Gastroesophageal sphincter (tissue), 4 donors: ENCODE measurements at places on chromosomes 16 and 17. TPM values are rescaled to one million over a fixed set of nuclear protein-coding genes. Genes with fewer than 3 reads are reported as not detected.

GRCh38 chr17:45734598-45734997 lies 49.5 kb upstream of the CRHR1 start:
- no peak for ATAC-seq

The UMOD gene
- total RNA-seq = not detected

The FBXL19 gene
- total RNA-seq = 23.5 TPM

- no peak for ATAC-seq
Observed at GRCh38 chr16:17926866-17927399, 409.6 kb downstream of the NPIPA8 start.

- ATAC-seq = peak; percentile 84
Observed at GRCh38 chr16:53775821-53776431, 72.0 kb downstream of the FTO start.

DNA sequence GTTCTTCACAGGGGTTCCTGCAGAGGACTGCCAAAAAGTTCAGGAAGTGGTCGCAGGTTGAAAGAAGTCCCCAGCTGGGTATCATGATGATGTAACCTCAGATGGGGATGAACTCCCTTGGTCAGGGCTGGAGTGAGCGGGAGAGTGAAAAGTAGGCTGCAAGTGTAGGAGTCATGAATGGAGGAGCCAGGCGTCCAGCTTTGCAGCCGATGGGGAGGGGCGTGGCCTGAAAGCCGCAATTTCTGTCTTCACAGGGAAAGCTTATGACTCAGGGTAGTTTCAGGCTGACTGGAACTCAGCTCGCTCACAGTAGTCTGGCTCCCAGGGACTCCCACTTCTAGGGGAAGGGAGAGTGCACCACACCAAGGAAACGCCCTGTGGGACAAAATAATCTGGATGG lies 70.0 kb upstream of the HS3ST3A1 start:
- no peak for ATAC-seq

The C16orf96 gene
- total RNA-seq = 0.40 TPM

The SEPTIN1 gene
- 0.96 TPM for total RNA-seq

The GOSR2 gene
- total RNA-seq = 47.3 TPM

DNA sequence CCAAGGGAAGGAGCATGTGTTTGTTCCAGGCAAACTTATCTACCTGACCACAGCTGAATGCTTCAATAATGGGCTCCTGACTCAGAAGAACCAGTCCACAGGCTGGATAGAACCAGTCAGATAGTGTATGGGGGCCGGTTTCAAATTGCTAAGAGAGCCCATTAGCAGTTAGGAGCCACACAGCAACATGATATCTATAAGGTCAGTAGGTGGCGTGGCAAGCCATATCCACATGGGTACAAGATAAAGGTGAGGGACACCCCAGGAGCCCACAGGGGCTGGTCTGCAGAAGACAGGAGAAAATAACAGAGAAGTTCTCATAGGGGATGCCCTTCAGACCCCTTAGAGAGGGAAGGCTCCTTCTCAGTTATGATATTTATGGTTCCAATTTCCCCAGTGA lies 31.6 kb upstream of the CDRT15 start:
- ATAC-seq = no peak

DNA sequence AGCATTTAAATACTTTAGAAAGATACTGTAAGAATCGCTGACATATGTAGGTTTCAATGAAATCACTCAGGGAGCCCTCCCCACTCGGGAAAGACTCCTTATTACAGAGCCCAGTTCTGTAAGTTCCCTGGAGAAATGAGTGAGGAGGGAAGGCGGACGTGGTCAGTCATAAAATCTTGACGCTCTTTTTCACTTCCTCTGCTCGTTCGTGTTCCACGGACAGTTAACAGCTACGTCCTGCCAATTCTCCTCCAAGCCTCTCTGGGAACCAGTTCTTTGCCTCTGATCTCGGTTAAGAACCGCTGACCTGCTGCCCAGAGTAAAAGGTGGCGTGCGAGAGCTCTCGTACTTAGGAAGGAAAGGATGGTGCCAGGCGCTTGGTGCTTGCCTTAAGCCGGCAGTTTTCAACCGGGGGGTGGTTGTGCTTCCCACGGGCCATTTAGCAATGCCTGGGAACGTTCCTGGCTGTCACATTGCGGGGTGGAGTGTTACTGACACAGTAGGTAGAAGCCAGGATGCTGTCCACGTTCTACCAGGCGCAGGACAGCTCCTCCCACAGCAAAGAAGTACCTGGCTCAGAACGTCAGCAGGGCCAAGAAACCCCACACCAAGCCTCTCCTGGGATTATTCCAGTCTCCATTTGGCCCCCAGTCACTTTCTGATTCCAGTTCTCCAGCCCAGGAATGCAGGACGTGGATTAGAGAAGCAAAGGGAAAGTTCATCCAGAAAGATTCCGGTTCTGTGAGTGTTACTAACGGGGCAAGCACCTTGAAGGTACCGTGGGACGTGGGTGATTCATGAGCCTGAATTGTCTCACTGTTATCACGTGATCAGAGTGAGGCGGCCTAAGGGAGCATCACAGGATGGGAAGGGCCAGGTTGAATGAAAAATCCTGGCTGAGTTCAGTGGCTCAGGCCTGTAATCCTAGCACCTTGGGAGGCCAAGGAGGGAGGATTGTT lies 87.7 kb downstream of the MRM3 start:
- ATAC-seq = peak; percentile 80

GRCh38 chr16:881219-882097 lies 80.9 kb upstream of the GNG13 start:
- no peak for ATAC-seq

DNA sequence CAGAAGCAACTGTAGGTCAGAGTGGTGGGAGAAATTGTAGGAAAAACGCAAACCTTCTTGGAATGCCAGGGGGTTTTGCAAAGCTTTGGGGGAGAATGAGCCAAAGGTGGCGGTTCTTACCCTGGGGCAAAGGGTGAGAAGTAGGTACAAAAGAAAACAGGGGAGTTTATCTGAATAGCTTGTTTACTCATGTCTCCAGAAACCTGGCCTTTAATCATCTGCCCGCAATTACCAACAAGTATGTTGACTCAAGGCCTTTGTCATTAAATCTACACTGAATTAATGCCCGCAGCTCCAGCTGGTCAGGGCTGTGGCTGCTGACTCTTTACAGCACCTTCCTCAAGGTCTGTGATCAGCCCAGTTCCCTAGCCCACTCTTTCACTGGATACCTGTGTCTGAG lies 320.1 kb downstream of the CBLN1 start:
- no peak for ATAC-seq
